Activated B cell treated with CpG ODN at 0.5 μM for 24 hours (primary cell): ENCODE measurements at places on chromosomes 4 and X. TPM values are rescaled to one million over a fixed set of nuclear protein-coding genes. Genes with fewer than 3 reads are reported as not detected.

GRCh38 chr4:185920171-185920570, 108.2 kb upstream of the SORBS2 start:
- DNase-seq, result no peak

DNA sequence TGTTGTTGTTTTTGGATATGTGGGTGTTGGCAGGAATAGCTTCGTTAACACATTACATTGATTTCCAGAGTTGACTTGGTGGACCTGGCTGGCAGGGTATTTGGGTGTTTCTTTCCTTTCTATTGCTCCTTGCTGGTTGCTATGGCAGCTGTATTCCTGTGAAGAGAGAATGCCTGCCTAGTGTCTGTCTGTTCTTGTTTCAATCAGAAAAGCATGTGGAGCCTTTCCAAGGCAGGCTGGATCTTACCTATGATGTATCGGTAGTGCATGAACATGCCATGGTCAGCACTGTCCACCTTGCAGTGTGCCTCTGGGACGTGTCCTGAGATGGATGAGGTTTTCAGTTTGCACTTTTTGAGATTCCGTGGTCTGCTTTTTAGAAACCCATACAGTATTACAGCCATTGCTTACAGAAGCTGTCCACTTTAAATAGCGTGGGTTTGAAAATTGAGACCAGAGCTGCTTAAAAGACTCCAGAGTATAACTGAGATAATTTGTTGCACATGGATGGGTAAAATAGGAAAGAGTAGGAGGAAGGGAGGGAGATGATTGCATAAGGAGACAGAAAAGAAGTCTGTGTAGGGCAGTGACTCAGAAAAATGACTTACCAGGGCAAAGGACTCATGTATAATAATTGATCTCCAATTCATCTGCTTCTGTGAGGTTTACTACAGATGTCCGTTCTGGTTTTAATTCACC, 20.0 kb upstream of the AADAT start:
- no peak for DNase-seq

The AVPR2 gene
- total RNA-seq, result not detected in 2 replicates

GRCh38 chr4:154868414-154869194, 87.5 kb downstream of the RBM46 start:
- no peak for DNase-seq

DNA sequence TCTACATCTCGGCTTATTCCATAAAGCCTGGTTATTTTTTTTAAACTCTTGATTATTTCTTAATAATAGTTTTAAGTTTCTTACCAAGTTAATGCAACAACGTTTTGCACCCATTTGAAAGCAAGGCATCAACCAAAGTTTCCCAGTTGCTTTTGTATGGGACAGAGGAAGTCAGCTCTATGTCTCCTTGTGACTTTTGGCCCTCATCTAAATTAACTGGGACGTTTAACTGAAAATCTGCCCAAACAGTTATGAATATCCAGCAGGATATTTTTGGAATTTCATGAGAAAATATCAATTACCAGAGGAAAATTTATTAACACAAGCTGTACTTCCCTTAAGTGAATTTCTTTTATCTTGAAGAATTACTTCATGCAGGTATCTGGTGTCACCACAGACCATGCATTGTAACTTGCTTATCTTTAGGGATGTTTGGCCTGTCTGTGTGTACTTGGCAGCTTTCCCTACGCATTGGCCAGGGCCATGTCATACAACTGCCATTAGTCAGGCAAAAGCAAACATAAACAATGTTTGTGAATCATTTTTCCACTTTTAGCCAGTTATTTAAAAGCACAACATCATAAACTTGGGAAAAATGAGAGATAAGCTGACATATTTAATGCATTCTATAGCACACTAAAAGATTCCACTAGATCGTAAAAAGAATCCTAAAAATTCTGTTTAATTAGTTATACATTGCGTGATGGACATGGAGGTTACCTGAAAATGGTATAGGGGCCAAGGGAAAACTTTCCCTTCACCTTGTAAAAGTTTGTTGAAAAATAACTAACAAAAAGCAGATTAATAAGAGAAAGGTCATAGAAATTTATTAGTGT, 101.4 kb upstream of the PDE5A start:
- no peak for DNase-seq

DNA sequence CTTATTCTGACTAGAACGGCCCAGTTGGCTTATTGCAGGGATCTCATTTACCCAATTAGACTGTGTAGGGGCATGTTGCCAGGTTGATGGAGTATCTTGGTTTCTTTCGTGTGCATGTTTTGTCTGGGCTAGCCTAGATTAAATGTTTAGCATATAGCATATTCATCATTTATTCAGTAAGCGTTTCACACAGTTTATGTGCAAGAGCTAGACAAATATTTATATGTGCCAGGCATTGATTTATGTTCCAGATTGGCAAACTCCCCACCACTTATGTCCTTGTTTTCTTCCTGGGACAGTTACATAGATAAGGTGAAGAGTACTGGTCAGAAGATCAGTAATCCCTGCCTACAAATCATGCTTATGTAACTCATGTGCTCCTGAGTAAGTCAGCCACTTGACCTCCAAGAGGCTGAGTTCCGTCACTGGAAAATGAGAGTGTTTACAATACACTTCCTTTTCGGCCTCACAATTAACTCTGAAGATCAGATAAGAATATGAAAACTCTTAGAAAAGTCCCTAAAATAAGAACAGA, 57.2 kb downstream of the RUFY3 start:
- DNase-seq, result no peak

DNA sequence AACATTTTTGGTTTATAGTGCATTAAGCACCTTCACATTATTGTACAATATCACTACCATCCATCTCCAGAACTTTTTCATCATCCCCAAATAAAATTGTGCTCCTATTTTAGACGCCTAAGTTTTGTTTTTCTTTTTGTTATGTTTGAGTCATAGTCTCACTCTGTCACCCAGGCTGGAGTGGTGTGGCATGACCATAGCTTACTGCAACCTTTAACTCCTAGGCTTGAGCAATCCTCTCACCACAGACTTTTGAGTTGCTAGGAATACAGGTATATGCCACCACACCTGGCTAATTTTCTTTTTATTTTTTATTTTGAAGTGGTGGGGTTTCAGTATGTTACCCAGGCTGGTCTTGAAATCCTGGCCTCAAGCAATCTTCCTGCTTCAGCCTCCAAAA, 33.9 kb downstream of the PRSS12 start:
- no peak for DNase-seq

The VCX3A gene
- not detected in 2 replicates for total RNA-seq

The PPP4R3C gene
- not detected in 2 replicates for total RNA-seq

GRCh38 chr4:98026362-98026761, 116.9 kb downstream of the STPG2 start:
- no peak for DNase-seq

- no peak for DNase-seq
Observed at GRCh38 chr4:70969076-70969475, 24.4 kb upstream of the DCK start.

- DNase-seq, result no peak
Observed at GRCh38 chr4:3878678-3879077, 112.5 kb downstream of the ADRA2C start.

- no peak for DNase-seq
Observed at GRCh38 chr4:85603437-85604336, 128.7 kb downstream of the ARHGAP24 start.

The GYG2 gene
- total RNA-seq, result not detected in 2 replicates

- DNase-seq, result no peak
Observed at GRCh38 chr4:150278206-150278605, 200.0 kb downstream of the DCLK2 start.

- no peak for DNase-seq
Observed at GRCh38 chr4:41982716-41983115, 1.2 kb downstream of the DCAF4L1 start.

The CDX4 gene
- total RNA-seq, result not detected in 2 replicates

The HCCS gene
- 22.6 and 26.6 TPM in 2 replicates for total RNA-seq

The ADGRG2 gene
- total RNA-seq, result not detected in 2 replicates

GRCh38 chrX:17977696-17978095, 116.6 kb upstream of the RAI2 start:
- DNase-seq, result no peak

The SYP gene
- total RNA-seq, result 0.82 and 1.6 TPM in 2 replicates
